ENCODE measurements at places on chromosomes 12 and 14.

DNA sequence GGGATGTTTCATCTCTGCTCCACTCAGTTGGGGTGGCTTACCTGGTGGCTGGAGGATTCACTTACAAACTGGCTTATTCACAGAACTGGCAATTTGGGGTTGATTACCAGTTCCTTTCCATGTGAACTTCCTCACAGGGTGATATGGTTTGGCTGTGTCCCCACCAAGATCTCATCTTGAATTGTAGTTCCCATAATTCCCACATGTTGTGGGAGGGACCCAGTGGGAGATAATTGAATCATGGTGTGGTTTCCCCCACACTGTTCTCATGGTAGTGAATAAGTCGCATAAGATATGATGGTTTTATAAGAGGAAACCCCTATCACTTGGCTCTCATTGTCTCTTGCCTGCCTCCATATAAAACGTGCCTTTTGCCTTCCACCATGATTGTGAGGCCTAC, 26.9 kb upstream of the IGF1 start:
- DNase-seq = no peak

DNA sequence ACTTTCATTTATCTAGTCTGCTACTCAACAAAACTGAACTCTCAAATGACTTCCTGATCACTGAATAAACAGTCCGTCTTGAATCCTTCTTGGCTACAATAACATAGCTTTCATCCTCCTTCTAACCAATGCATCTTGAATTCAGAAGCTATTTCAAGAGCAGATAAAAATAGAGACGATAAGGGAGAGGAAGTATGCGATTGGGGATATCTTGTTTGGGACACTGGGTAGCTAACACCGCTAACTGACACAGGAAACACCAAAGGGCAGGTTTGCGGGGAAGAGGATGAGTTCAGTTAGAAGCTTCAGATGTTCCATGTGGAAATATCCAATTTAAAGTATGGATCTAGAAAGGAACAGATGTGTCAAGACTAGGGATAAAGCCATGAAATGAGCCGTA, 102.5 kb downstream of the SLC41A2 start:
- DNase-seq = no peak

DNA sequence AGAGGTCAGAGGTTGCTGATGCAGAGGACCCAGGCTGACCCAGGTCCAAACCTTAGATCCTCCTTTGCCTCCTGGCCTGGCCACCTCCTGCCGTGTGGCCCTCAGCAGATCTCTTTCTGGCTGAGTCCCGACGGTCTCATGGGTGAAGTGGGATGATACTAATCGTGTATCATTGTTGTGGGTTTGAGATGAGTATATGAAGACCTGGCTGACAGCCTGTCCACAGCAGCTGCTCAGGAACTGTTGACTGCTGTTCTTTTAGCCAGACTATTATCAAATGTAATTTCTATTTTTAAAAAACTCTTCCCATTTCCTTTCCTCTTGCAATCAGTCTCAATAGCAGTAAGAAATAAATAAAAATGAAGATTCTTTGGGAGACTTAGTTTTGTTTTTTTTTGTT, 45.6 kb downstream of the ANKRD9 start:
- no peak for DNase-seq

GRCh38 chr14:56131865-56132833, 13.9 kb downstream of the PELI2 start:
- DNase-seq = no peak

- peak; percentile 97 for DNase-seq
Measured at GRCh38 chr14:103628221-103628683, 759 bp upstream of the KLC1 start.

GRCh38 chr12:3896801-3897351, 23.7 kb upstream of the PARP11 start:
- DNase-seq = peak; percentile 22

GRCh38 chr14:37623426-37623951, 28.1 kb downstream of the TTC6 start:
- peak; percentile 91 for DNase-seq

DNA sequence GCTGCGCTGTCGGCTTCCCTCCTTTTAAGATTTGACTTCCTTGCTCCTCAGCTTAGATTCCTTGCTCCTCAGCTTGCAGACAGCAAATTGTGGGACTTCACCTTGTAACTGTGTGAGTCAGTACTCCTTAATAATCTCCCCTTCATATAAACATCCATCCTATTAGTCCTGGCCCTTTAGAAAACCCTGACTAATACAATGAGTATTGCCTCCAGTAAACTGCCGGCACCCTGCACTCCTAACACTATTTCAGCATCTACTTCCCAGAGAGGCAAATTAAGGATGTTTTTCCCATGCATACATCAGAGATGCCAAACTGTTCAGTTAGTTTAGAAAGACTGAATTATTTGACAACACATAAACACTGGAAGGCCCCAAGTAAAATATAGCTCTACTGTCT, 611.3 kb upstream of the TMEM132C start:
- DNase-seq = peak; percentile 89

- peak; percentile 77 for DNase-seq
Measured at GRCh38 chr12:50401500-50402081, 906 bp downstream of the LARP4 start.

DNA sequence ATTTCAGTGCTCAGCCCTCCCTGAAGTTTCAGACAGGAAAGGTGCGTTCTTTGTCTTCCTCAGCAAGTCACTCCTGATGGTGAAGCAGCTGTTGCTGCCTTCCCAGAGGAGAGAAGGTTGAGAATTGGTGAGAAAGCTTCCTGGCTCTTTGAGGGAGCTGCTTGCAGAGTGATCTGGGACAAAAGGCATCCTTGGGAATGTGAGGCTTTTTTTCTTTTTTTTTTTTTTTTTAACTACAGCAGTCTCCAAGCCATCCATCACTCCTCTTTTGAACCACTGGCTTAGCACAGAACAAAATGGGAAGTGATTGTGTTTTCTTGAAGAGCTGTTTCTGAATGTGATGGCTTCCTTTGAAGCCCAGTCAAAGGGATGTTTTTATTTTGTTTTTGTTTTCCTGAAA, 120.4 kb upstream of the LRIG3 start:
- peak; percentile 84 for DNase-seq

GRCh38 chr14:80206351-80207080, 4.8 kb downstream of the DIO2 start:
- no peak for DNase-seq

GRCh38 chr12:115879354-115879753, 398.1 kb downstream of the MED13L start:
- no peak for DNase-seq

DNA sequence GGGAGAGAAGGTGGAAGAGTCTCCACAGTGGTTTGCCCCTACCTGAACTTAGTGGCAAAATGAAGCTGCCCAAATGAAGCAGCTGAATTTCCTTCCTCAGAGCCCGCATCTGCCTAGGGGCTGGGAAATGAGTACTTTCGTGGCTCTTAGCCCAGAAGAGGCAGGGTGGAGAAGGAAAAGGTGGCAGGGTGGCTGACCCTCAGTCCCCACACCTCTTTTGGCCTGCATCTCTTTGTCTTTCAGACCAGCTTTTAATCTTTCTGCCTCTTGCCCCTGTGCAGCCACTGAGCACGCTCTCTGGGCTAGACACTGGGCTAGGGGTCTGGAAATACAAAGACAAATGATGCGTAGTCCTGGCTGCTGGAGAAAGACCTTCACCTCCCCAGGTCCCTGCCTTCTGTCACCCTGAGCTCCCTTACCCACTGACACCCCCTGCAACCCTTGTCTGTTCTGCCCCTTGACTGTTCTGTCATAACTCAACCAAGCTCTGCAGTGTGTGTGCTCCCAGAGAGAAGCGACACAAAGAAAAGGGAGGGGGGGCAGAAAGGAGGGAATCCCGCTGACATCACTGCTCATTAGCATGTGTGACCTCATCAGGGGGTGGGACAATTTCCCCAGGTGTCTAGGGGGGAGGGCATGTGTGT, 371 bp upstream of the REM2 start:
- DNase-seq = peak; percentile 66

DNA sequence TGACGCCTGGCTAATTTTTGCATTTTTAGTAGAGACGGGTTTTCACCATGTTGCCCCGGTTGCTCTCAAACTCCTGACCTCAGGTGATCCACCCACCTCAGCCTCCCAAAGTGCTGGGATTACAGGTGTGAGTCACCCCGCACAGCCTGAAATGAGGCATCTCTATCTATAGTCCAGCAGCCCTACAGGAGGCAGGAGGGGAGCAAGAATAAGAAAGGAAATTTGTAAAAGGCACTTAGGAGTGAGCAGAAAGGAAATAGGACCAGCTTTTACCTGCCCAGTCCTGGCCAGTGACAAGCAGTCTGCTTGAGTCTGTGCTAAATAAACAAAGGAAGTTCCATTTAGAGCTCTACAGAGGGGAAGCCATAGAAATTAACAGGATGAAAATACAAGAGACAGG, 15.0 kb upstream of the PSMA6 start:
- no peak for DNase-seq

- no peak for DNase-seq
Measured at GRCh38 chr12:46124132-46124847, 133.9 kb upstream of the SCAF11 start.
